Testis (tissue), 5 donors: ENCODE measurements at places on chromosomes 5 and 9. TPM values are rescaled to one million over a fixed set of nuclear protein-coding genes. Genes with fewer than 3 reads are reported as not detected.

The CDH10 gene
- 0.74 TPM for total RNA-seq

The TLX3 gene
- total RNA-seq: not detected

The ADGRV1 gene
- 18.0 TPM for total RNA-seq

DNA sequence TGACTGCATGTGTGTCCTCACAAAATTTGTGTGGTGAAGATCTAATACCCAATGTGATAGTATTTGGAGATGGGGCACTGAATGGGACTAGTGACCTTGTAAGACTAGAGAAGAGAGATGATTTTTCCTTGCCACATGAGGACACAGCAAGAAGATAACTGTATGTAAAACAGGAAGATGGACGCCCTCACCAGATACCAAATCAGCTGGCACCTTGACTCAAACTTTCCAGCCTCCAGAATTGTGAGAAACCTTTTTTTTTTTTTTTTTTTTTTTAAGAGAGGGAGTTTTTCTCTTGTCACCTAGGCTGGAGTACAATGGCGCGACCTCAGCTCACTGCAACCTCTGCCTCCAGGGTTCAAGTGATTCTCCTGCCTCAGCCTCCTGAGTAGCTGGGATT lies 40.3 kb downstream of the UBTD2 start:
- no peak for DNase-seq

DNA sequence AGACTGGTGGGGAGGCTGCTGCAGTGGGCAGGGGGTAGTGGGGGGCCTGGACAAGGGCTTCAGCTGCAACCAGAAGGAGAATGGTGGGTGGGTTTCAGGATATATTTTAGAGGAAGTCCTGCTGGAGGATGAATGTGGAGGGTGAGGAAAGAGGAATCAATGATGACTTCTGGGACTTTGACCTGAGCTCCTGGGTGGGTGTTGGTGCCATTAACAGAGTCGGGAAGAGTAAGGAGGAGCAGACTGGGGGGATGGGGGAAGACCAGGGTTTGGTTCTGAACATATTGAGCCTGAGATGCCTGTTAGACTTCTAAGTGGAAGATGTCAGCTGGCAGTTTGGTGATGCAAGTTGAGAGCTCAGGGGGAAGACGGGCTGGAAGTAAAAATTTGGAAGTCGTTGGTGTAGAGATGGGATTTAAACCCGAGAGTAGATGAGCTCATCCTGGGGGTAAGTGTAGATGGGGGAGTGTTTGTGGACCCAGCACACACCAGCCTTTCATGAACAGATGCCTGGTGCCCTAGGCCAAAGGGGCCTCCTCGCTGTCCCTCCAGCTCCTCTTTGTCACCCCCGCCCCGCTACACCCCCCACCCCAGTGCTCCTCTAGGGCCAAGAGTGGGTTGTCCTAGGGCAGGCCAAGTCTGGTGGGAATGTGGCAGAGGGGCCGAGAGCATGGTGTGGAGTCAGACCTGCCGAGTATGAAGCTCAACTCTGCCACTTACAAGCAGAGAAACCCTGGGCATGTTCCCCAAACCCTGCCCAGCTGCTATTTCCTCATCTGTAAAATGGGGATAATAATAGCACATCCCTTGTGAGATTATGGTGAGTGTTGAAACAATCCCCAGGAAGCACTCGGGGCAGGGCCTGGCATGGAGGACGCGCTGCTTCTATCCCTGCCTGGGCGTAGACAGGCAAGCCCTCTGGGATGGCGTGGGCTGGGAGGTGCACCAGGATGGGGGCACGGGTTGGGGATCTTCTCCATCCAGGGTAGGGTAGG lies 4.0 kb downstream of the DNM1 start:
- no peak for DNase-seq

GRCh38 chr5:110853267-110853666 lies 114.5 kb downstream of the SLC25A46 start:
- no peak for DNase-seq

DNA sequence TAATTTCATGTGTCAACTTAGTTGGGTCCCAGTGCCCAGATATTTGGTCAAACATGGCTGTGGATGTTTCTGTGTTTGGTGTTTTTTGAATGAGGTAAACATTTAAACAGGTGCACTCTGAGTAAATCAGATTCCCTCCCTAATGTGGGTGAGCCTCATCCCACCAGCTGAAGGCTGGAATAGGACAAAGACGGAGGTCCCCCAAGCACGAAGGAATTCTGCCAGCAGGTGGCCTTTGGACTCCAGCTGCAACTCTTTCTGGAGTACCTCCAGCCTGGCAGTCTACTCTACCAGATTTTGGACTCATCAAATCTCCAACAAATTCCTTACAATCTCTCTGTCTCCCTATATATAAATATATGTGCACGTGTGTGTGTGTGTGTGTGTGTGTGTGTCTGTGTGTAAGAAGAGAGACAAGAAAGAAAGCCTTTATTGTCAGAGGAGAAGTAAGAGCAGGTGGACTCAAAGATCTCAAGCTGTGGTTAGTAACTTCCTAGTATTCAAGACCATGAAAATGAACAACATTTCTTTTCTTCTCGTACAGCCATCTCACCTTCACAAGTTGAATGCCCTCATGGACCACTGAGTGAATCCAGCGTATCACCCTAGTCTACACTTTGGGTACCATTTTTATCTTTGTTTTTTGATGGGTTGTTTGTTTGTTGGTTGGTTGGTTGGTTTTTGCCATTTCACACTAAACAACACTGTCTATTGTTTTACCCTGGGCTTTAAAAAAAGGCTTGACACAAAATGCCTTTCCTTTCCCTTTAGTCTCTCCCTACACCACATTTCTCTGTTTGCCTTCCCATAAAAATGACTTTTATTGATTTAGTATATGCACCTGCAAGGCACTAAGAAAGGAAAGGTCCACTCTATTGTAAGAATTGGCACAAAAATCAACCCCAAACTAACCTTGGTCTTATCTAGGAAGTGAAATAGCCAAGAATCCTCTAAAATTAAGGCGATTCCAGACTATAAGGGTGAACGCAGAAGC lies 118.7 kb downstream of the TENT4A start:
- DNase-seq: no peak

DNA sequence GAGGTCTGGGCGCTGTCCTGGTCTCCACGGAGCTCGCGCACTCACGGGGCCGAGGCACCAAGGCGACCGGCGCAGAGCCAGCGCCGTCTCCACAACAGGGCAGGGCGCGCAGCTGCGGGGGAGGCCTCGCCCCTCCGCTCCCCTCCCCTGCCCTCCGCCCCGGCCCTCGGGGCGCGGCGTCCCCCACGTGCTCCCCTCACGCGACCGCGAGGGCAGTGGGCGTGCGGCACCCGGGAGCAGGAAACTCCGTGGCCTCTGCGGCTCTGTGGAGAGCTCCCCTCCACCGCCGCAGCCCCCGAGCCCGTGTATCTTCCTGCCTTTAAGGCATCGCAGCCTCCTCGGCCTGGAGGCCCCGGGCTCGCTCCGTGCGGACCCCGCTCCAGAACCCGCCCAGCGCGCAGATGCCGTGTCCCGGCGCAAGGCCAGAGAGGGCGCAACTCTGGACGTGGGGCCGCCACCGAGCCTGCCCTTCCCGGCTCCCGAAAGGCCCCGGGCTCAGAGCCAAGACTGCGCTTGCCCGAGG lies 708 bp upstream of the TUBB4B start:
- peak; percentile 80 for DNase-seq

DNA sequence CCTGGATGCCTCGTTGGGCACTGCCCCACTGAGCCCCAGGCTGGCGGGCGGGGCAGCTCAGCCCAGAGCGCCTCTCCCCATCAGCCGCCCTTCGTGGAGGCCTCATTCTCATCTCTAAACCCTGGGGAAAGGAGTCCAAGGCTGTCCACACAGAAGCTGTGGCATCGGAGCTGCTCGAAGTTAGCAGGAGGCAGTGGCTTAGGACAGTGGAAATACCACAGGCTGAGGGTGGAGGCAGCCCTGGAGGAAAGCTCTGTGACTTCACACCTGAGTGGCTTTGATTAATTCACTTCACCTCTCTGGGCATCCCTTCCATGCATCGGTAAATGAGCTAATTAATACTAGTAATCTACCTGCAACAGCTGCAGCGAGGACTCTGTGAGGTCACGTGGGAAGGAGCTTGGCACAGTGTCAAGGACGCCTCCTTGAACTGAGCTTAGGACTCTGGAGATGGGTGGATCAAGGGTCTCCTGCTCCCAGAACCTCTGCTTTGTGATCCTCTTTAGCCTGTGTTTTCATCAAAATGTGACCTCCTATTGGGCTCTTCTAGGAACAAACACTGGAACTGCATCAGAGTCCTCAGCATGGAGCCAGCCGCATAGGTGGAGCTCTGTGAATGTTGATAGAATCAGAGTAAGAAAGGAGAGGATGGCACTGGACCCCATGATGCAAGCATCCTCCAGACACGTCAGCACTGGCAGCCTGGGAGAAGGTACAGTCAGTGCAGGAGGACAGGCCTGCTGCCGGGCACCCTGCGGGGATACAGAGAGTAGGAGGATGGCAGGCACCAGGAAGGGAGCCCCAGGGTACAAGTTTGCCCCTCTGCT lies 842 bp upstream of the ANGPTL2 start:
- DNase-seq: peak; percentile 61

- no peak for DNase-seq
Observed at GRCh38 chr9:127874301-127875221, 2.9 kb downstream of the AK1 start.

- no peak for DNase-seq
Observed at GRCh38 chr5:7242118-7242710, 153.7 kb upstream of the ADCY2 start.

- peak; percentile 56 for DNase-seq
Observed at GRCh38 chr5:38316544-38317224, 58.3 kb downstream of the EGFLAM start.
